CD4-positive, alpha-beta T cell treated with Interleukin-6 at 100 ng/mL for 8 hours (primary cell): ENCODE measurements at places on chromosomes 13 and 19.

DNA sequence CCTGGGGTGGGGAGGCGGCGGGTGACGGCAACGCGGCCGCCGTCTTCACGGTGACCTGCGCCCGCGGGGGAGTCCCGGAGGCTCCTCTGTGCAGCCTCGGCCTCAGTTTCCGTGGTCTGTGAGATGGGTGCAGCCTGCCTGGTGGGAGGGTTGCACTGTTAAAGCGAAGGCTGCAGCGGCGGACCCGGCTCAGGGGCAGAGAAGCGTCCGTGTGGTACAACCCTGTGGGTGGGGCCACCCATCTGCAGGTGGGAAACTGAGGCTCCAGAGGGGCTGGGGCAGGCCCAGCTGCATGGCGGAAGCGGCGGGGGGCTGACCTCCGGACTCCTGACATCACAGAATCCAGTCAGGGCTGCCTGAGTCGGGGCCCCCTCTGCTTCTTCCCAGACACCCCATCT is 481 bp downstream of the FGF22 start:
- no peak for DNase-seq

DNA sequence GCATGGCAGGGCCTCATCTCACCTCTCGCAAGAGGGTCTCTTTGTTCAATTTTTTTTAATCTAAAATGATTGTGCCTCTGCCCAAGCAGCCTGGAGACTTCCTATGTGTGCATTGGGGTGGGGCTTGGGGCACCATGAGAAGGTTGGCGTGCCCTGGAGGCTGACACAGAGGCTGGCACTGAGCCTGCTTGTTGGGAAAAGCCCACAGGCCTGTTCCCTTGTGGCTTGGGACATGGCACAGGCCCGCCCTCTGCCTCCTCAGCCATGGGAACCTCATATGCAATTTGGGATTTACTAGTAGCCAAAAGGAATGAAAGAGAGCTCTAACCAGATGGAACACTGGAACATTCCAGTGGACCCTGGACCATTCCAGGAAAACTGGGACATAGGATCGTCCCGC is 8.0 kb downstream of the FXYD3 start:
- DNase-seq: no peak

DNA sequence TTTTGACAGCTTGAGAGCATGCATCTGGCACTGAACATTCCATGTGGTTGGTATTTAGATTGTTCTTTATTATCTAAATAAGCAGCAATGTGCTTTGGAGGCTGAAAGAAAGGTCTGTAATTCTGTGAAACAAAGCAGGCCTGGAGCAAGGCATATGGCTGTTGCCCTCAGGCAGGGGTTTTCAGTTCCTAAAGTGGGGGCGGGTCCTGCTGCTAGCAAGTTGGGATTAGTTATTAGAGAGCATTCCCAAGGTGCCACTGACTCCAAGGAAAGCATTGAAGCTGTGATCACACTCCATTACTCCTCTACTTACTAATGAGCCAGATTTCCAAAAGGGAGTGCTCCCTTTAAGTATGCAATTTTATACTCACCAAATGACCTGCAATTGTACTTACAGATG is 432.2 kb downstream of the OLFM4 start:
- DNase-seq: no peak

GRCh38 chr13:113952151-113952982 is 21.5 kb downstream of the C13orf46 start:
- DNase-seq: no peak

DNA sequence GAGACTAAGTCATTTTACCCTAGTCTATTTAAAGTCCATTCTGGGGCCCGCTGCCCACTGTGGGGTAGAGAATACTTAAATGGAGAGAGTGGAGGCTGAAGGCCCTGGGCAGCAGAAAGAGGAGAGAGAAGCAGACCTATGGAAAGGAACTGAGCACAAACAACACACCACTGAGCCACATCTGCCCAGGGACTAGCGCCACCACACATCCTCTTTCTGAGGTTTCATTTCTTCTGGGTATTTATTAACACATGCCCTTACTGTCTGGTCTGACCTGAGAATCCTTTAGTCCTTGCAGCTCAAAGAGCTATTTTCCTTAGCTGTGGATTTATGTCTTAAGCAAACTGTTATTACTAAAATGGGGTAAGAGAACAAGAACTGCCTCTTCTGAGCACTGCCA is 154.0 kb downstream of the NALCN start:
- DNase-seq: no peak

DNA sequence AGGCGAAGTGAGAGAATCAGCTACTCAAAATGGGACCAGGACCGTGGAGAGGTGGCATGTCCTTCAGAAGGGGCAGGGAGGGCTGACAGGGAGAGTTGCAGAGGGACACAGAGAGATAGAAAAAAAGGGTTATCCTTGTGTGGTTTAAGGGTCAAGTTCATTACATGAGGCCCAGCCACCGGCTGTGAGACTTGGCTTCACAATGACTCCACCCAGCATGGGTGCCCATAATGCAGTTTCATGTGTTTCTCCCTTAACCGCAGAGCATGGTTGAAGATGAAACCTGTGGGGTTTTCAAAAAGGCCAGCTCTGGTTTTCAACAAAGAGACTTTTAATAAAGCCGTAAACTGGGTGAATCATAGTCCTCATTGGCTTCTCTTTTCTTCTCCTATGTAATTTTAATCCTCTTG is 164.6 kb downstream of the KLF5 start:
- DNase-seq: no peak

DNA sequence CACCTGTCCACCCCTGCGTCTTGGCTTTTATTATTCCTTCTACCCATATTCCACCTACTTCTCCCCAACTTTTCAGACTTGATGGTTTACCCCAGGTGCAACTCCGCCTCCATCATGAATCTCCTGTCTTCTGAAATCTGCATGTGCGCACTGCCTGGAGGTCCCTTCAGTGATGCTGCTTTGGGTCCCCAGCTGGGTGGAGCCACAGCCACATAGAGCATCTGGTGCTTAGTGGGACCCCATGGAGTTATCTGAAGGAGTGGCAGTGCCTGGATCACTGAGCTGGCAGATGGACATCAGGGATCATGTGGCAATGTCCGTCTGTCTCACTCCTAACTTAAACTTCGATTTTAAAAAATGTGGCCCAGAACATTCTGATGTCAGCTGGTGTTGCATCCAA is 13.5 kb downstream of the ZNF536 start:
- DNase-seq: no peak

DNA sequence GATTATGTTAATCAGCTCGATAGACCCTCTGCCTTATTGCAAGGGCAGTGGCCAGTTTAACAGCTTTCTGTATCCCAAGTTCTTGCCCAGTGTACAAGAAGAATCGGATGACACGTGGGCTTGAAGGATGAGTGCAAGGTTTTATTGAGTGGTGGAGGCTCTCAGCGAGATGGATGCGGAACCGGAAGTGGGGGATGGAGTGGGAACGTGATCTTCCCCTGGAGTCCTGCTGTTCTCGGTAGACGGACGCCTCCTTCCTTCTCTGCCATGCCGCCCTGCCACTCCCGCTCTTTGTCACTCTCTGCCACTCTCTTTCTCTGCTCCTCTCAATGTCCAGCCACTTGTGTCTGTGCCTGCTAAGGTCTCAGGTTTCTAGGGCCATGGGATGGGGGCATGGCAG is 21.0 kb downstream of the RFXAP start:
- DNase-seq: no peak

DNA sequence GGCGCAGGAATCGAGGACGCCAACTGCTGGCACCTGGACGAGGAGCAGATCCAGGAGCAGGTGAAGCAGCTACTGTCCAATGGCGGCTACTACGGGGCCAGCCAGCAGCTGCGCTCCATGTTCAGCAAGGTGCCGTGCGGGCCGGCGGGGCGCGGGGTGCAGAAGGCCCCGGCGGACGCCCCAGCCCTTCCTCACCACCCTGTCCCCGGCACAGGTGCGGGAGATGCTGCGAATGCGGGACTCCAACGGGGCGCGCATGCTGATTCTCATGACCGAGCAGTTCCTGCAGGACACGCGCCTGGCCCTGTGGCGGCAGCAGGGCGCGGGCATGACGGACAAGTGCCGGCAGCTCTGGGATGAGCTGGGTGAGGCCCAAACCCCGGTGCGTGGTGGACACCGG is 13.6 kb downstream of the ZSWIM4 start:
- DNase-seq: no peak
